ENCODE measurements at places on chromosomes 11 and 22. TPM values are rescaled to one million over a fixed set of nuclear protein-coding genes. Genes with fewer than 3 reads are reported as not detected.

The NRIP3 gene
- total RNA-seq, result 1.2 TPM

The BTG4 gene
- total RNA-seq, result not detected

The LPXN gene
- 2.0 TPM for total RNA-seq

The PRAME gene
- not detected for total RNA-seq

The GSTT2B gene
- total RNA-seq, result 7.0 TPM

The NXPE2 gene
- total RNA-seq, result not detected

The BRSK2 gene
- 0.38 TPM for total RNA-seq

The SCGB1D2 gene
- total RNA-seq, result not detected

The TMEM151A gene
- not detected for total RNA-seq

The GUCY1A2 gene
- under 0.01 TPM for total RNA-seq
